ENCODE measurements at places on chromosomes 16 and 17.

GRCh38 chr16:22366889-22367288, 7.5 kb downstream of the CDR2 start:
- no peak for DNase-seq

GRCh38 chr17:43556292-43556691, 10.2 kb upstream of the ETV4 start:
- DNase-seq = no peak

- no peak for DNase-seq
These were observed 267.9 kb upstream of the HSBP1 start for GRCh38 chr16:83539736-83540490.

DNA sequence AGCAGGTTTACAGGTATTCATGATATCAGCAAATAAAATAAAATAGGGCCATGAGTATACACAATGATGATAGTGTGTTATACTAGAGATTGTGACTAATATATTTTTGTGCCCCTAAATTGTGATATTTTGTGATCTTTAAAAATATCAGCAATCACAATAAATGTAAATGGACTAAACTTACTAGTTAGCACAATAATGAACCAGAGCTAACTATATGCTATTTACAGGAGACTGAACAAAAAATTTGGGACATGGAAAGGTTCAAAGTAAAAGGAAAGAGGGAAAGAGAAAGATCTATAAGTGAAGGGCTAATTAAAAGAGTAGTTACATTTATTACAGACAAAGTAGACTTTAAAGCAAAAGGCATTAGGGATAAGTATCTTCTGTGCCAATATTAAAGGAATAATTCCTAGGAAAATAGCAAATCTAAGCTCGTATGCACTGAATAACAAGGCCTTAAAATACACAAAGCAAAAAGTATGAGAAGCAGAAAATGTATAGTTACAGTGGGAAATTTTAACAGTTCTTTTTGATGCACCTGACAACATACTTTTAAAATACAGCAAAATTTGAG, 5.0 kb upstream of the MSI2 start:
- no peak for DNase-seq

DNA sequence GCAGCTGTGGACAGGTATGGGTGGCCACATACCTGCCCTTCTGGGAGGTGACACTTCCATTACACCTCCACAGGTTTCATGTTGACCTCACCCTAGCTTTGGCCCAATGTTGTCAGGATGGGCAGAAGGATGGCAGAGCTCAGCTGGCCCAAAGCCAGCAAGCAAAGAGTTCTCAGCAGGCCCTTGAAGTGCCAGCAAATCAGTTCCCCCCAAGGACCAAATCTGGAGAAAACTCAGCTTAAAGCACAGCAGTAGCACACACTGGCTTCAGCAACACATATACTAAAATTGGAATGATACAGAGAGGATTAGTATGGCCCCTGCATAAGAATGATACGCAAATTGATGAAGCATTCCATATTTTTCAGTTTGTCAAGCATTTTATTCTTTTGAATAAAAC, 13.4 kb downstream of the ARL4D start:
- DNase-seq = no peak

GRCh38 chr16:57115168-57115513, 22.8 kb downstream of the CPNE2 start:
- DNase-seq = no peak

DNA sequence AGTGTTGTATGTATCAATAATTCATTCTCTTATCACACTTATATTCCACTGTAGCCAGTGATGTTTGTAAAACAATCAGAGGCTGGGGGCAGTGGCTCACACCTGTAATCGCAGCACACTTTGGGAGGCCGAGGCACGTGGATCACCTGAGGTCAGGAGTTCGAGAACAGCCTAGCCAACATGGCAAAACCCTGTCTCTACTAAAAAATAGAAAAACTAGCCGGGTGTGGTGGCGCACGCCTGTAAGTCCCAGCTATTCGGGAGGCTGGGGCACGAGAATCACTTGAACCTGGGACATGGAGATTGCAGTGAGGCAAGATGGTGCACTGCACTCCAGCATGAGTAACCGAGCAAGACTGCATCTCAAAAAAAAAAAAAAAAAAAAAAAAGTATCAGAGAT, 217.0 kb downstream of the CPPED1 start:
- DNase-seq = no peak

GRCh38 chr16:9123871-9124270, 32.4 kb downstream of the HAPSTR1 start:
- no peak for DNase-seq

- no peak for DNase-seq
These were observed 2180.1 kb downstream of the TP53TG3F start for GRCh38 chr16:35639233-35640205.

DNA sequence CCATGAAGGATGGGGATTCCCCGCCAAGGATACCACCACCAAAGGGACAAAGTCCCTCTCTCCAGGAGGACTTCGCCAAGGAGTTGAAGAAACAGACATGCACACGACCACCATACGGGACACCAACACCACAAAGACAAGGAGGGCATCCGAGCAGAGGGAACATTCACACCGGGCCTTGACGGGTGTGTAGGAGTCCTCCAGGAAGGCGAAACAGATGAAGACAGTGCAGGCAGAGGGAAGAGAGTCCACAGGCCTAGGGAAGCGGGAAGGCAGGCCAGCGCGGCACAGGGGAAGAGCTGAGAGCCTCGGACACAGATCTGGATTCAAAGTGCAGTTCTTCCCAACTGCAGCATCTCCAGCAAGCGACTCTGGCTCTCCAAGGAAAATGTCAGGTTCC, 10.8 kb downstream of the COTL1 start:
- no peak for DNase-seq

DNA sequence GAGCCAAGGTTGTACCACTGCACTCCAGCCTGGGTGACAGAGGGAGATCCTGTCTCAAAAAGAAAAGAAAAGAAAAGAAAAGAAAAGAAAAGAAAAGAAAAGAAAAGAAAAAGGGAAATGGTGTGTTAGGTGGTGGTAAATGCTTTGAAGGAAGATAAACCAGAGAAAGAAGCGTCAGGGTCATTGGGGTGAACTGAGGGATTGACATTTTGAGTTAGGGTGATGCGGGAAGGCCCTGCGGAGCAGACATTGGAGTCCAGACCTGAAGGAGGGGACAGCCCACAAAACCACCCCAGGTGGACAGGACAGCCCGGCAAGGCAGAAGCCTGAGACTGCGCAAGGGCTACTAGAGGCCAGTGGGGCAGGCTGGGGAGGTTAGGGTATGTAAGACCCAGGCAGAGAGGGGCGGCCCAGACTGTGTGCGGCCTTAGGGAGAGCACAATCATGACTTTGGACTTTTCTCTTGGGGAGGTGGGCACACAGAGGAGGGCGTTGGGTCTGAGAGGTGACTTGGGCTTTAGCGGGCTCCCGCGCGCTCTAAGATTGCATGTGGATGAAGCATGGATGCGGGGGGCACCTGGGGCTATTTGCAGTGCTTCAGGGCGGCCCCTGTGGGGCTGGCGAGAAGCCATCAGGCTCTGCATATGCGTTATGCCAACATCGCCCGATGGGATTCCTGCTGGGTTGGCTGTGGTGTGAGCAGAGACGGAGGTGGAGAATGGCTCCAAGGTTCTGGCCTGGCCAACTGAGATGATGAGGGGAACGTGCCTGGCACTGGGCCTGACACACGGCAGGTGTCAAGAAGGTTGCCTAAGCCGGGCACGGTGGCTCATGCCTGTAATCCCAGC, 3.3 kb upstream of the GAA start:
- no peak for DNase-seq

DNA sequence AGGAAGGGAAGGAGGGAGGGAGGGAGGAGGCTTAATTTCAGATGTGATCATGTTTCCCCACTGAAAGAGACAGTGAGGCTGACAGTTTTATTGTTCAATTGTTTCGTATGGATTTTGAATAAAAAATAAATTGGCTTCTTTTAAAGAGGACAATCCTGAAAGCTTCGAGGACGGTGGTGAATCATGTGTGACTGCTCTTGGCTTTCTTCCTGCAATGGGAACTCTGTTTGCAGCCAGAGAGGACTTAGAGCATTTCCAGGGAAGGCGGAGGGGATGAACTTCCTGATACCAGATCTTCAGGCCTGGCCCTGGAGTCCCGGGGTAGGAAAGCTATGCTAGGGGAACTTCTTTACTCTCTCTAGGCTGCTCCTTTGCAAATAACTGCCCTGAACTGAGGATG, 72.8 kb upstream of the C16orf82 start:
- no peak for DNase-seq

DNA sequence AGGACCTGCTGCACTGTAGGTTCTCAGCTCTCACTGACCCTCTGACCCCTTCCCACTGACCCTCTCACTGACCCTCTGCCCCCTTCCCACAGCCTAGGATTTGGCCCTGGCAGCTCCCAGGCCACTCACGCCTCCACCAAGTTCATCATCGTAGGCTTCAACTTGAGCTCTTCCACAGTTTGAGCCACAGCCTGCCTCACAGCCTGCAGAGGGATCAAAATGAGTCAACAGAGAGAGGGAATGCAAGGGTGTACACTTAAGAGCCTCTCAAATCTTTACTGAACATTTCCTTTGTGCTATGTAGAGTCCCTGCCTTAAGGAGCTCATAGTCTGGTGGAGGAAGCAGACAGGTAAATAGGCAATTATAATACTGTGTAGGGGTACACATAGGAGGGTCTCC, 12.1 kb downstream of the HEATR9 start:
- DNase-seq = no peak

Data from RWPE2 (cell line).